Bladder microvascular endothelial cell (primary cell): ENCODE measurements at places on chromosomes 3 and 15. TPM values are rescaled to one million over a fixed set of nuclear protein-coding genes. Genes with fewer than 3 reads are reported as not detected.

KLHL40 gene
- total RNA-seq, result not detected in 2 replicates

EPHA3 gene
- under 0.01 and 0.16 TPM in 2 replicates for total RNA-seq

KBTBD13 gene
- under 0.01 TPM in 1 of 2 replicates, not detected in the other for total RNA-seq

EHD4 gene
- total RNA-seq, result 92.9 and 130 TPM in 2 replicates

P2RY13 gene
- not detected in 2 replicates for total RNA-seq

MYZAP gene
- 13.9 and 53.4 TPM in 2 replicates for total RNA-seq

MRPL3 gene
- 40.2 and 56.7 TPM in 2 replicates for total RNA-seq

GABRG3 gene
- total RNA-seq, result not detected in 2 replicates

CLDN11 gene
- total RNA-seq, result 200 and 216 TPM in 2 replicates

ARGFX gene
- not detected in 2 replicates for total RNA-seq

SPG21 gene
- total RNA-seq, result 40.8 and 60.5 TPM in 2 replicates

CKMT1B gene
- not detected in 2 replicates for total RNA-seq

GHSR gene
- total RNA-seq, result not detected in 2 replicates

WDR93 gene
- under 0.01 TPM in 1 of 2 replicates, not detected in the other for total RNA-seq

SPSB4 gene
- total RNA-seq, result not detected in 2 replicates

PCCB gene
- 33.0 and 51.8 TPM in 2 replicates for total RNA-seq

ACKR2 gene
- total RNA-seq, result 0.16 and 6.9 TPM in 2 replicates

PSMD6 gene
- 71.2 and 97.0 TPM in 2 replicates for total RNA-seq

SQOR gene
- 104 and 122 TPM in 2 replicates for total RNA-seq

DNASE1L3 gene
- 0.82 and 3.4 TPM in 2 replicates for total RNA-seq

GABRR3 gene
- total RNA-seq, result not detected in 2 replicates

GOLGA8J gene
- total RNA-seq, result 0.13 TPM in 1 of 2 replicates, not detected in the other
